ENCODE measurements at places on chromosomes 5 and 9. TPM values are rescaled to one million over a fixed set of nuclear protein-coding genes. Genes with fewer than 3 reads are reported as not detected.

GRCh38 chr5:124260921-124261515, 485.4 kb downstream of the ZNF608 start:
- H3K4me3 ChIP-seq = no peak overlapping the region
- H3K27me3 ChIP-seq = no peaks in the 10 kb centered on the region
- no peaks in the 10 kb centered on the region for H3K36me3 ChIP-seq

DNA sequence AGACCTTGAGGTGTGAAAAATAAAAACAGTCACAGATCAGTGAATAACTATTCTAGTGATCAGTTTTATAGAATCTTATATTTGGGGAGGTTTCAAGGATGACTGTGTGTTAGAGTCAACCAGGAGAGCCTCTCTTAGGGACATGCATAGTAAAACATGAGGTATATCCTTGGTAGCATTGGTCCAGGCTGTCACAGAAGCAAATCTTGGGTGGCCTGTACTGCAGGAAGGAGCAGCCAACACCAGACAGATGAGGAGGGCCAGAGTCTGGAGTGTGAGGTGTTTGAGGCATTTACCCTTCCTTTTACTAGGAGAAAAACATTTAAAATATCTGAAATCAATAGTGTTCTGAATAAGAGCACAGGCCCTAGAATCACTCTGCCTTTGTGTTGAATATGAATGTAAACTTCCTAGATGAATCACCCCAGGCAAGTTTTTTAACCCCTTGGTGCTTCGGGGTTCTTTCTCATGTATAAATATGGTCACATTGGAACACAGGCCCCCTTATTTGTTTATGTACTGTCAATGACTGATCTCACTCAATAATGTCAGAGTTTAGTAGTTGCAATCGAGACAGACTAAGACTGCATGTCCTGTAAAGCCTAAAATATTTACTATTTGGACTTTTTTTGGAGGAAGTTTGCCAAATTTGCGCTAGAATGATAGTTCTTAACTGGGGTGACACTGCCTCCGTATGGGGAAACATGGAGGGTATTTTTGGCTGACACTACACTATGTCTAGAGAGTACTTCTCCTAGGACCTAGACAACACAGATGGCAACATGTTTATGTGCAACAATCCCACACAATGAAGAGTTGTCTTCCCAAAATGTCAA, 416.5 kb upstream of the POU5F2 start:
- no peak overlapping the region for H3K4me3 ChIP-seq
- no peak overlapping the region for H3K27ac ChIP-seq
- H3K36me3 ChIP-seq = no peaks in the 10 kb centered on the region
- no peaks in the 10 kb centered on the region for H3K4me1 ChIP-seq
- DNase-seq = no peak
- H3K27me3 ChIP-seq = no peaks in the 10 kb centered on the region

- H3K4me3 ChIP-seq = no peak overlapping the region
- no peaks in the 10 kb centered on the region for H3K27me3 ChIP-seq
- no peak overlapping the region for H3K27ac ChIP-seq
- no peaks in the 10 kb centered on the region for H3K4me1 ChIP-seq
These were observed 76.1 kb downstream of the SLC1A3 start for GRCh38 chr5:36682499-36682898.

The CHSY3 gene
- total RNA-seq = not detected

- H3K4me1 ChIP-seq = no peaks in the 10 kb centered on the region
- no peak overlapping the region for H3K27ac ChIP-seq
- no peaks in the 10 kb centered on the region for H3K27me3 ChIP-seq
- DNase-seq = no peak
- no peak overlapping the region for H3K4me3 ChIP-seq
These were observed 66.4 kb downstream of the NFIB start for GRCh38 chr9:14247577-14247976.

DNA sequence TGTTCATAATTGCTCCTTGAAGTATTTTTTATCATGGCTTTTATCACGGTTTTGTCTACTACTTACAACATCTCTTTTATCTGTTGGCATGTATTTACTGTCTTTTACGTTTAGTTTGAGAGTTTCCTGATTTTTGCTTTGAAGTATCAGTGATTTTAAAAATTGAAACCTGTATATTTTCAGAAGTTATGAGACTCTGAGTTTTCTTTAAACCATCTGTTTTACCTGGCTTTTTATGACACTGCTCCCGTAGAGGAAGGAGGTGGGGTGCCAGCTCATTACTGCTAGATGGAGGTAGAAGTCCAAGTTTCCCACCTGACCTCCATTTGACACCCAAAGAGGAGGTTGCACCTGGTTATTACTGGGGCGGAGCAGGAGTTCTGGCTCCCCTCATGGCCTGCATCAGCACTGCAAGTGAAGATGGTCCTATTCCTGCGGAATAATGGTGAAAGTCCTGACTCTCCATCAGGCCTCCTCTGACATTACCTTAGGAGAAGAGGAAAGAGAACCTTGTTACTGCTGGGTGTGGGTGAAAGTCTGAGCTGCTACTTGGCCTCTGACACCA, 10.0 kb upstream of the ZNF131 start:
- DNase-seq = peak; percentile 25
- H3K27ac ChIP-seq = no peak overlapping the region
- H3K27me3 ChIP-seq = no peaks in the 10 kb centered on the region
- no peaks in the 10 kb centered on the region for H3K4me1 ChIP-seq
- H3K36me3 ChIP-seq = no peaks in the 10 kb centered on the region
- H3K4me3 ChIP-seq = no peak overlapping the region

- H3K4me3 ChIP-seq = no peak overlapping the region
- no peak for DNase-seq
- H3K27me3 ChIP-seq = no peaks in the 10 kb centered on the region
- no peak overlapping the region for H3K27ac ChIP-seq
- no peaks in the 10 kb centered on the region for H3K4me1 ChIP-seq
These were observed 2035.5 kb upstream of the ACO1 start for GRCh38 chr9:30348904-30349303.

DNA sequence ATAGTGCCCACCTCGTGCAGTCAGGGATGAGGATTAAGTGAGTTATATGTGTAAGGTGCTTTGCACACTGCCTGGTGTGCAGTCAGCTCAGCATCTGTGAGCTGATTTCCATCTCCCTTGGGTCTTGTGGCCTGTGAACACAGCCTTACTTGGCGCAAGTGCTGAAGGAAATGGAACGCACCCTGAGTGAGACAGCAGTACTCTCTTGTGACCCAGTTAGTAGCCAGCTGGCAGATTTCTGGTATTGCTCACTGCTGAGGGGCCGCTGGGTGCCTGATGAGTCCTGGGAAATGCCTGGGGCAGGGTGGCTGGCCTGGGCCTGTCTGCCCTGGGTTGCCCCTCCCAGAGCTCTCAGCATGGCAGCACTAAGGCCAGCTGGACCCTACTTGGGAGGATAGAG, 90.9 kb upstream of the BOD1 start:
- H3K27me3 ChIP-seq = no peaks in the 10 kb centered on the region
- no peak overlapping the region for H3K27ac ChIP-seq
- H3K4me1 ChIP-seq = peaks cover 18% of the 10 kb centered on the region
- DNase-seq = peak; percentile 77
- H3K4me3 ChIP-seq = no peak overlapping the region
- H3K36me3 ChIP-seq = no peaks in the 10 kb centered on the region

- no peak overlapping the region for H3K4me3 ChIP-seq
- no peaks in the 10 kb centered on the region for H3K4me1 ChIP-seq
- no peaks in the 10 kb centered on the region for H3K36me3 ChIP-seq
- no peak for DNase-seq
- no peaks in the 10 kb centered on the region for H3K27me3 ChIP-seq
These were observed 199.2 kb upstream of the KLF4 start for GRCh38 chr9:107688728-107689127.

Measured in B cell (primary cell).